Hematopoietic multipotent progenitor cell treated with erythropoietin and hydrocortisone succinate and interleukin-3 and kit ligand, for 15 days (in vitro differentiated cells): ENCODE measurements at places on chromosomes 6 and 20.

DNA sequence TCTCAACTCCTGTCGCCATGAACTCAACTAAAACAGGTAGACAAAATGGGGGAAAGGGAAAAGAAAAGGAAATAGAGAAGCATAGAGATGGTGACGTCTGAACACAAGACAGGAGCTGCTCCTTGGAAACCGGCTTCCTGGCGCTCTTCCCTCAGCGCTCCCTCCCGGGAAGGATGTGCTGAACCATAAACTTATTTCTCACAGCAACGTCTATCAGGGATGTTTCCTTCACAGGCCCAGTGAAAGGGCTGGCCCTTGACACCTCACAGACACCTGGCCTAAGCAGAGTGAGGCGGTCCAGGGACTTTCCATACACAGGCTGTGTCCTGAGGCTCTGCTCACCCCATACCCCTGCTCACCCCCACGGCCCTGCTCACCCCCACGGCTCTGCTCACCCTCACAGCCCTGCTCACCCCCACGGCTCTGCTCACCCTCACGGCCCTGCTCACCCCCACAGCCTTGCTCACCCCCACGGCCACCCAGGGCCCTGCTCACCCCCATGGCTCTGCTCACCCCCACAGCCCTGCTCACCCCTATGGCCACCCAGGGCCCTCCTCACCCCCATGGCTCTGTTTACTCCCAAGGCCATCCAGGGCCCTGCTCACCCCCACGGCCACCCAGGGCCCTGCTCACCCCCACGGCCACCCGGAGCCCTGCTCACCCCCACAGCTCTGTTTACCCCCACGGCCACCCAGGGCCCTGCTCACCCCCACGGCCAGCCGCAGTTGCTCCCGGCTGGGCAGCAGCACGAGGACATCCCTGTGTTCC, 653 bp downstream of the FRMD1 start:
- no peak for DNase-seq

- no peak for DNase-seq
Measured at GRCh38 chr6:530425-530824, 126.5 kb downstream of the HUS1B start.

DNA sequence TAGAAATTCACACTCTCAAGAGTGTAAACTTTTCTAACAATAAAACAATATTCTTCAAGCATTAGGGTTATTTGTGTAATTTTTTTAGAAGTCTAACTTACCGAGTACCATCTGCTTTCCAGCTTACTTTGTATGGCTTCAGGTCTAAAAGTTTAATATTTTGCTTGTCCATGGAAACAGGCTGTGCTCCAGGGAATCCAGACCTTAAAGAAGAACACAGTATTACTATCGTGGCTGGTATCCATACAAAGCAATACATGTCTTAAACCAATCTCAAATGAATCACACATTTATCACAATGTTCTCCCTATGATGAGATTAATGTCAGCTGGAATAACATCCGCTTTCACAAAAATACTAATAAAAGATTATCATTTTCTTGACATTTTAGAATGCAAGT, 73.0 kb downstream of the RNGTT start:
- DNase-seq = no peak

DNA sequence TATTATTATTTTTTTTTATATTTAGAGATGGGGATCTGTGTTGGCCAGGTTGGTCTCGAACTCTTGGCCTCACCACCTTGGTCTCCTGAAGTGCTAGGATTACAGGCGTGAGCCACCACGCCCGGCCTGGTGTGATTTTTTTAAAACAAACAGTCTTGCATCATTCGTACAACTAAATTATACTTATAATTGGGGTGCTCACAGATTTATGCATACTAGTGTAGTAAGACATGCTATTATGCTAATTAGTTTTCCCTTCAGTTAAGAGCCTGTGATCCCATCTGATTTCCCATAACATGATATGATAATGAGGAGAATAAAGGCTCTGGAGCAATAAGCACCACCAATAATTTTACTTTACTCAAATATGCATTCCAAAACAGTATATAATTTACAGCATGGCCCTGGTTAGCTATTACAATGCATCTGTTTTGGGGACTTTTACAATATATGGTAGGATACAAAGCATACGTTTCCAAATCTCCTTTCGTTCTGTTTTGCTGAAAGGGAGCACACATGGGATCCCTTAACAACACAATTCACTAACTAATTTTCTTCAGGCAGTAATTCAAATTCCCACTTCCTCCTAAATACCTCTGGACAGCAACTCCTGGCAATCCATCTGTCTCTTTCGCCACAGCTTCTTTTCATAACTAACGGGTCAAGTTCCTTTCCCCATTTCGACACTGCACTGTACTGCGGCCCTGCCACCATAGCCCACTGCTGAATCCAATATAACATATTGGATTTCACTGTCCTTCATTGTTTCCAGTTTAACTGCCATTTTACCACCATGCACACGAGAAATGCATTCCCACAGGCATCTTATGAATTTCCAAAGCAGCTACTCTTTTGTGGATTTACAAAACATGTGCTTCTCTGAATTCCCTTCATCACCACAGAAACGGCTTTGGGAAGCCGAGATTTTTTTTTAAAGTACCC, 1.7 kb downstream of the NUDT3 start:
- no peak for DNase-seq

DNA sequence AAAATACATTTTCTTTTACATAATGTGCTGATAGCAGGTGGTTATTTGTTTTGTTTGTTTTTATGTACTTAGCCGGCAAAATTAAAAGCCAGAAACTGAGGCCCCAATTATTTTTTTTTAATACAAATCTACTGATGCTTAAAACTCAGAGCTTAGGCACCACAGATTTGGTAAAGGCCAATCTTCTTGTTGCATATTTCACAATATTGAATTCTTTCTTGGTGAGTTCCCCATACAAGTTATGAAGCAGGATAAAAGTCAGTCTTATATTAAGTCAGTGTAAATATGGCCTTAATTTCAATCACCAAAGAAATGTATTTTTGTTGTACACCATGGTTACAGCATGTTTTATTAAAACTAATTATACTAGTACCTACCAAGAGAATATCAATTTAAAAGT, 16.3 kb upstream of the ZDHHC14 start:
- DNase-seq = no peak

GRCh38 chr20:20459726-20460125, 91.8 kb downstream of the INSM1 start:
- DNase-seq = no peak

- no peak for DNase-seq
Measured at GRCh38 chr6:142420802-142421201, 119.0 kb downstream of the ADGRG6 start.

- peak; percentile 50 for DNase-seq
Measured at GRCh38 chr20:3203315-3204123, 963 bp downstream of the DDRGK1 start.

GRCh38 chr6:159151266-159151855, 17.8 kb upstream of the FNDC1 start:
- DNase-seq = peak; percentile 41

DNA sequence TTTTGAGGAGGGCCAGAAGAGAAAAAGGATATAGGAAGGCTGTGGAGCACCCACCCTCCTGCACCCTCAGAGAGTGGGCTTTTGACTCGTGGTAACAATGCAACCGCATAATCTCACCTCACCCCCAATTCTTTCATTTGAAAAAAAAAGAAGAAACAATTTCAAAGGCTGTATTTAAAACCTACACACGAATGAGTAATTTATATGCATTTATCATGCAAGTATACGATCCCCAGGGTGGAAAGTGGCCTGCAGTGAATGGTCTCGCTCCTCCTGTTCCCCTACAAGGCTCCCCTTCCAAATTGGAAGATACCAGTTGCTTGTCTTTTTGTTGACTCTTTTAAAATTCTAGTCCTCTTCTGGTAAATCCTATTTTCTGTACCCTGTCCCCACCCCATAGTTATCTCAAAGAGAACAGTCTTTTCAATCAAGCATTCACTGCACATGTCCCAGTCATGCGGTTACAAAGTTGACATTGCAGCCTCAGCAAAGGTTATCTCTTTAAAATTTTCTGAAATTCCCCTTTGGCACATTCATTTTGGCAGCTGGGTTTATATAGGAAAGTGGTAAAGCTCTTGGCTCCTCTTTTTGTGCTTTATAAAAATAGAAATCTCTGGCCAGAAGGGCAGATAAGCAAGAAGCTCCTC, 110.6 kb downstream of the ARID1B start:
- no peak for DNase-seq

DNA sequence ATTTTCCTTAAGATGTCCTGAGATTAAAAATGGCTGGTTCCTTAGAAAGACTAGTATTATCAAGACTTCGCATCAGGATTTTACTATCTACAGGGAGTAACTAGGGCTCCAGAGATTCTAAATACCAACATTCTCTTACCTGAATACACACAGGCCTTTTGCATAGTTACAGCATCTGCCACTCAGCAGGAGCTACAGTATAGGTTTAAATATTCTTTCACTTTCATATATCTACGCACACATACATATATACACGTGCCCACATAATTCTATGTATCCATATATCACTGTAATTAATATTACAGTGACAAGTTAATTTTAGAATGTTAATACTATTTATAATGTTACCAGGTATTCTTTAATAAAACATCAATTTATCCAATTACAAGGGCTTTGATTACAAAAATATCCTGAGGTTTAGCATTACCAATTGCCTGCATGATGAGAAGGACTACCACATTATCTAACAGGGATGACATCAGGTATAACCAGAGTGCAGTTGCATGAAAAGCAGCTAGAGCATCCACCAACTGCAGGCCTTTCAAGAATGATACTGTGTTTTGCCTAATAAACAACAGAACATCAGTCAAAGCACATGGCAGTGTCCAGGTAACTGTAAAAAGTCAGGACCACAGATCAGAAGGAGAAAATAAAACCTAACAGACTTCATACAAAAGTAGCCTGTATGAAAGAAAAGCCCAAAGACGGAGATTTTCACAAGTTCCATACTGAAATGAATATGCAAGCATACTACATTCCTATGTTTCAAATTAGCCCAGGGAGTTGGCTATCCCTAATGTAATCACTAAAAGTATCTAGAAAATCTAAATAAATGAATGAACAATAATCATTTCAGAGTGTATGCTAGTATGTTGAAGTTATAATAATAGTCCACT, 268.7 kb downstream of the PTPRK start:
- DNase-seq = no peak

GRCh38 chr20:17662333-17663039, 19.6 kb downstream of the RRBP1 start:
- no peak for DNase-seq
